ENCODE measurements at places on chromosomes 1 and 21.

GRCh38 chr1:65213271-65214023, 65.4 kb downstream of the AK4 start:
- DNase-seq = no peak

DNA sequence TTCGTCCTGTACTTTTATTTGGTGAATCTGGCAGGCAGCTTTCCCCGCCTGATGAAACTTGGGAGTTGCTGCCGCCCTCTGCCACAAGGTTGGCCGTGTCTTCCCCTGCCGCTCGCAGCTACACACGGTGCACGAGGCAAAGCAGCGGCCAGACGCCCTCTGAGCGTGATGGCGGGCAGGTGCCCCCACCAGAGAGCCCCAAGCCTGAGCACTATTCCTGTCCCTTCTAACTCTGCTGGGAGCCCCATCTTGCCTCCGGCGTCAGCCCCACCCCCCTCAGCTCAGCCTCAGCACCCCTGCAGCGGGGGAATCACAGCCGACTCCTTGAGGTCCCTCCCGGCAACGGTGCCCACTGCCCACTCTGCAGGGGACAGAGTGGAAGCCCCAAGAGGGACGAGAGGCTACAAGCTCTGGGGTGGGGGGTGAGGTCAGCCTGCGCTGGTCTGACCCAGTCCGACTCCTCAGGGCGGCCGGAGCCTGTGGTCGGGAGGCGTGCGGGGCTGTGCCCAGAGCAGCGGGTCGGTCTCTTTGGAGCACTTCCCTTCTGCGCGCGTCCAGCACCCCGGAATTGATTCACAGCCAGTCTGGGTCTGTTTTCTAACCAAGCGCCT, 41.3 kb downstream of the RIPK4 start:
- DNase-seq = no peak

- no peak for DNase-seq
These were observed 25.1 kb downstream of the IRF2BP2 start for GRCh38 chr1:234584926-234585325.

DNA sequence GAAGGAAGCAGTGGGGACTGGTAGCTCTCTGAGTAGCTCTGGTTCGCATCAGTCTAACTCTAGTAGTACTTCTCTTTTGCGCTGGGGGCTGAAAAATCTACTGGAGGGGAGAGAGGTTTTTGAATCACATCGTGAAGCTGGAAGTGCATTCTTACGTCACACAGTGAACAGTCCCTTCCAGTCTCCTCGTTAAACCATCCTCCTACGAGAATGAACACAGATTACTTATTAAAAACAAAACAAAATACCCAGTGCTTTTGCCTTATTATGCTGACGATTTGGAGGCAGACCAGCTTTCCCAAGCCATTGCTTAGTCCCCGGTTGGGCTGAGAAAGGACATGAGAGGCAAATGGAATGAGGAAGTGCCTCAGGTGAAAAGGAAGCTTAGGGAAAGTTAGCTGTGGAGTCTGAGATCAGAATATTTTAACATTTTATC, 16.1 kb downstream of the HUNK start:
- DNase-seq = no peak

DNA sequence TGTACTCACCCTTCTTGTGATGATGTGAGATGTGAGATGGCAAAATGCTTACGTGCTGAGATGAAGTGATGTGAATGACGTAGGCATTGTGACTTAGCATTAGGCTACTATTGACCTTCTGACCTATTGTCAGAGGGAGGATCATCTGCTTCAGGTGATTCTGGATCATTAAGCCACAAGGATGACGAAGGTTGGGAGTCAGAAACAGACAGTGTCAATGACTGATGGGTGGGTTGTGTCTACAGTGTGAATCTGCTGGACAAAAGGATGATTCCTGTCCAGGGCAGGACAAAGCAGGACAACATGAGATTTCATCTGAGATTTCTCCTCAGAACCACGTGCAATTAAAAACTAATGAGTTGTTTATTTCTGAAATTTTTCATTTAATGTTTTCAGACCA, 129.0 kb downstream of the GABPA start:
- no peak for DNase-seq

- no peak for DNase-seq
These were observed 136.0 kb downstream of the GDAP2 start for GRCh38 chr1:117793413-117793812.

- peak; percentile 79 for DNase-seq
These were observed 78.6 kb downstream of the HHAT start for GRCh38 chr1:210407207-210407886.

- no peak for DNase-seq
These were observed 114.6 kb upstream of the IFFO2 start for GRCh38 chr1:19070891-19071621.

GRCh38 chr1:234460652-234461051, 18.3 kb downstream of the TARBP1 start:
- no peak for DNase-seq

DNA sequence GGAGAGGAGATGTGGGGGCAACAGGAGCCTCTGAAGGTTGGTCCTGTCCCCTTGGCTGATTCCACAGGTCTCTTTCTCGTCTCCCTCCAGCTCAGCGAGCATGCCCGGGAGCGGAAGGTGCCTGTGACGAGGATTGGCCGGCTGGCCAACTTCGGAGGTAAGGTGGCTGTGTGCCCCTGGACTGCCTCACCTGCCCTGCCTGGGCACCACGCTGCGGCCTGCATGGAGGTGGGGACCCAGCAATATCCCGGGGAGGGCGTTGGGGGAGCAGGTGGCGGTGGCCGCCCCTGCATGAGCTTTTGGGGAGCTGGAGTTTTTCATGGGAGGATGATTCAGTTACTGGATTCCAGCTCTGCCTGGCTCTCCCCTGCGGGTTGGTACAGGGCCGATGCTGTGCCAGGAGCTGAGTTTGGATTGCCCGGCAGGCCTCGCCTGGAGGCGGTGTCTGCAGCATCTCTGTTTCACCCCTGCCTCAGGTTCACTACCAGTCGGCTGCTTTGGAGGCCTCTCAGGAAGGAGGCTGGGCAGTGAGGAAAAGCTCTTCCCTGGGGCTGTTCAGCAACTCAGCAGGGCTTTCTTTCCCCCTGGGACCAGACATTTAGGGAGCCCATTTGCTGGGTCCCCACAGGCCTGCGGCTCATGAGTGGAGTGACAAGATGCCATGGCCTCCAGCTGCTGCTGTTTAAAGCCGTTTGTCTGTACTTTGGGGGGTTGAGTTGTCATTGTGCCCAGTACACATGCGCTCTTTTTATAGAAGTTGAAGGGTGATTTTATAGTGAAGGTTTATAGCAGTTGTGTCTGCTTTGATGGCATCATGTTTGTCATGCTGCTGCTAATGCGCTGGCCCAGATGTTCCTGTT, 25.7 kb downstream of the COQ8A start:
- DNase-seq = no peak

GRCh38 chr1:226973371-226973897, 33.3 kb downstream of the COQ8A start:
- DNase-seq = peak; percentile 22

GRCh38 chr1:30773722-30774358, 16.3 kb upstream of the LAPTM5 start:
- DNase-seq = no peak

DNA sequence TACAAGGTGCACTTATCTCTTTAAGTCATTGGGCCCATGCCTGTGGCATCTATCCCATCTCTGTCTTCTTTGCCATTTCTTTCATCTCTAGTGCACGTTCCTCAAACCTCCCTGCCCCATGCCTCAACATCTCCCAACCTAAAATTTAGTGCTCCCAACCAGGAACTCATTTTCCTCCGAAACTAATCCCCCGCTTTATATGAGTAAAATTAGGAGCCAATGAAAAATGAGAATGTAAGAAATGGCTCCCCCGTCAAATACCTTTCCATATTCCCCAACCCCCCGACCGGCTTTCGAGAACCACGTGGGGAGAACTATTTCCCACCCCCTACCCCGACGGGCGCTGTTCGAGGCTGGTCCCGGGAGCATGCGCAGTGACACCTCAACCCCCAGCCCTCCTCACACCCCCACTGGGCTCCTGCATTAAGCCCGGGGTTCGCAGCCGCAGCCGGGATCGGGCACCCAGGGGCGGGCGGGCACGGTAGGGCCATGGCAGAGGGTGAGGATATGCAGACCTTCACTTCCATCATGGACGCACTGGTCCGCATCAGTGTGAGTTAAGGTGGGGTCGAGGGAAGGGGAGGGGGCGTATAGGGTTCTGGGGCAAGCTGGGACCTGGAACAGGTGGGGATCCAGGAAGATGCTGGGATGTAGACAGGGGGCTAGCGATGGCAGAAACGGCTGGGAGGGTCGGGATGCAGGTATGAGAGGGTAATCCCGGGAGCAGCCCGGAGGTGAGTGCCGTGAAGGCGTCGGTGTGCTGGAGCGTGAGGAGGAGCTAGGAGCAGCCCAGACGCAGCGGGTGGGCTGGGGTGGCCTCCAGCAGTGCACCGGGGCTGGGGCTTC, at the start of gene TRIM46:
TRIM46 (plus strand) TSS at position 372 of the 846 bp plus-strand sequence; CDS start at position 490, 118 bp downstream.
- DNase-seq = no peak

DNA sequence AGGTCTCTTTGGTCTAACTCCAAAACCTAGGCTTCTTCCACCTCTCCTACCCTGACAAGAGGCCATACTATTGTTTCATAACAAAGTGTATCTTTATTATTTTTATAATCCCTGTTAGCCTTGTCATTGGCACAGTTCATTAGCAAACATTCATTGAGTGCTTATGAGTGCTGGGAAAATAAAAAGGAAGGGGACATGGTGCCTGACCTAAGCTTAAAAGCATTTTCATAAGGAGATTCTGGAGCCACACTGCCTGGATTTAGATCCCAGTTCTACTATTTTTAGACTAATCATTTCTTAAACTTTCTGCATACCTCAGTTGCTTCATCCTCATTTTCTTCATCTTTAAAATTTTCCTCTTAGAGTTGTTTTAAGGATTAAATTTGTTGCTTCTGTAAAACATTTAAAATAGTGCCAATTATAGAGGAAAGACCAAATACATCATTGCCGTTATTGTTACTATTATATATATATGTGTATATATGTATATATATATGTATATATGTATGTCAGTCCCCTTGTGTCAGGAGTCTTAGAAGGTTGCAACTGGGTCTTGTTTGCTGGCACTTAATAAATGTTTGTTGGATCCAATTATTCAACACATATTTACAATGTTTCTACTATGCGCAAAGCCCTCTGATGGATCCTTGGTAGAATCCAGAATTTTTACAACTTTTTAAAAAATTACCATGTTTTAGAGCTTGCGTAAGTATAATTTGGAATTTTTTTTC, 250.9 kb upstream of the SGIP1 start:
- DNase-seq = no peak

DNA sequence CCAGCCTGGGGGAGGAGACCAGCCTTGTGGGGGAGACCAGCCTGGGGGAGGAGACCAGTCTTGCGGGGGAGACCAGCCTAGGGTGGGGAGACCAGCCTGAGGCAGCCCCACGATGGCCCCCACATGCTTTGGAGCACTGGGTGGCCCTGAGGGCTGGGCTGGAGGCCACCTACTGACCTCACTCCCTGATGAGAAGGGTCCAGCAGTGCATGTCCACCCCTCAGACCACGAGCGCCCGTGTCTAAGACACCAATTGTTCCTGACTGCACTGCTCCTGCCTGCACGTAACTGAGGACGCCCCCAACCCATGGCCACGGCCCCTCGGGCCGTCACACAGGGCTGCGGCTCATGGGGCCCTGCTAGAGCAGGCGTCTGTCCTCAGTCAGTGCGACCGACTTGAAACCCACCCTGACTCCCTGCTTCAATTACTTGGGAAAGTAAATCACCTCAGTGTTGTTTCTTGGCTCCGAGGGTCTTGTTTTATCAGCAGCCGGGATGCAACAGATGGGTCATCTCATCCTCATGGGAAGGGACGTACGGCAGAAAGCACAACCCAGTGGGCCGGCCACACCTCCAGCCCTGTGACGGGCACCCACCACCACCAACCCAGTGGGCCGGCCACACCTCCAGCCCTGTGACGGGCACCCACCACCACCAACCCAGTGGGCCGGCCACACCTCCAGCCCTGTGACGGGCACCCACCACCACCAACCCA, at the start of gene SPATC1L:
SPATC1L (minus strand) TSS at position 550 of the 715 bp plus-strand sequence. CDS start 1,643 bp downstream, outside the sequence.
- no peak for DNase-seq

- no peak for DNase-seq
These were observed 56.2 kb downstream of the DPYD start for GRCh38 chr1:97864615-97865014.

DNA sequence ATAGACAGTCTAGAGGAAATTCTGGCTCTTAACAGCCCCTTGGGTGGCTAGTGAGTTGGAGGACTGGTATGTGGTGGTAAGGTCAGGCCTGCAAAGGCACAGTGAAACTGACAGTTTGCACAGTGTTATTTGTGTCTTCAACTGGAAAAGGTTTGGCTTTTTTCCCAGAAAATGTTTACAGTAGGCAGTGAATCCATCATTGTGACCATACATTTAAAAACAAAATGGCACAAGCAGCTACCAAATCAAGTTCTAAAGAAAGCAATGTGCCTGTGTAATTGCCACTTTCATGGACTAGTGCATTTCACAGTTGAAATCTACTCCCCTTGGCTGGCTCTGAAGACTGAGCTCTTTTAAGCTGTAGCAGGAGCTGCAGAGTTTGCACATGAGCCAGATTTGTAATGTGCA, 24.8 kb downstream of the ATPAF1 start:
- no peak for DNase-seq

GRCh38 chr1:21236178-21236577, 54.1 kb downstream of the ECE1 start:
- DNase-seq = no peak

DNA sequence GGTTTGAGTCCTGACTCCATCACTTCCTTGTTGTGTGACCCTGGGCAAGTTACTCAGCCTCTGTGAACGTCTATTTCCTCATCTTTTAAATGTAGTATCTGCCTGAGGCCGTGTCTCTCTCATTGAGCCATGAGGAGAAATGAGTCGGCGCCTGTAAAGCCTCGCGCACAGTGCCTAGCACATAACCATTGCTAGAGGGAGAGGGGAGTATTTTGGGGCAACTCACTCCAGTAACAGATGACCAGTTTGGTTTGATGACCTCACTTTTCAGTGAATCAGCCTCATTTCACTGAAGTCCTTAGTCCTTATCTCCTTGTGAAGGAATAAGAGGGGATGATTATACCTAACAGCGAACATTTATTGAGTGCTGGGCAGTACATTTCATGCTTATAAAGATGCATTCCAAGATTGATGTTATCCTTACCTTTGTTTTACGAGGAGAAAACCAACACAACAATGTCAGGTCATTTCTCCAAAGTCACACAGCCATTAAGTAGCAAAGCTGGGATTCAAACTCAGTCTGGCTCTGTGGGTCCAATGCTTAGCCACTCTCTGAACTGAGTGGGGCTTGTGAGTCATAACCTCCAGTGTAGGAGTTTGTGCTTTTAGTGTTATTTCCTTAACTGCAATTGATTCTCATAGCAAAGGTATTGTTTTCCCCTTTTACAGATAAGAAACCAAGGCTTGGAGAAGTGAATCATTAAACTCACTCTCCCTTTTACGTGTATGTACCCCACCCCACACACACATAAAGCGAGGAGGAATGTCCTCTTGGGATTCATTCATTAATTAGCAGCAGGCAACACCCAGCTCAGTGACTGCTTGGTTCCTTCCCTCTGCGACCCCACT, 25.9 kb downstream of the KCNC4 start:
- DNase-seq = no peak
